ENCODE measurements at places on chromosomes 11 and 22.
A peak's percentile ranks its signal among the peaks of the same experiment; 100 is the strongest.

DNA sequence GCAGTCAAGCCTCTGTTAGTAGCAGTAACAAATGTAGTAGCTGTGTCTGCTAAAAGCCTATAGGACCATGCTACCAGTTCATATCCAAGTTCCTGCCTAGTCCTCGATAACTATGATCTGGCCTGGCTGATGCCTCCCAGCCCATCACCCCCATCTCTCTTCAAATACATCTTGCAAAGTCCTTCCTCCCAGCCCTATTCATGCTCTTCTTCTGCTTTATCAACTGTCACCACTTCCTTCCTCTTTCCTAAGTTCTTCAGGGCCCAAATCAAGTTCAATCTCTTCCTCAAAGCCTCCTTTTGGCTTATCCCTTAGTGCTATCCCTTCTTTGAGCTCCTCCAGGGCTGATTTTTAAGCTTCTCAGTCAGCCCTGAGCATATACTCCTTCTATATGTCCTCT lies 150.9 kb upstream of the THY1 start:
- DNase-seq = no peak

- DNase-seq = no peak
These were observed 6.4 kb upstream of the DPP3 start for GRCh38 chr11:66473608-66474515.

GRCh38 chr11:72807792-72808191 lies 6.4 kb upstream of the ATG16L2 start:
- no peak for DNase-seq

DNA sequence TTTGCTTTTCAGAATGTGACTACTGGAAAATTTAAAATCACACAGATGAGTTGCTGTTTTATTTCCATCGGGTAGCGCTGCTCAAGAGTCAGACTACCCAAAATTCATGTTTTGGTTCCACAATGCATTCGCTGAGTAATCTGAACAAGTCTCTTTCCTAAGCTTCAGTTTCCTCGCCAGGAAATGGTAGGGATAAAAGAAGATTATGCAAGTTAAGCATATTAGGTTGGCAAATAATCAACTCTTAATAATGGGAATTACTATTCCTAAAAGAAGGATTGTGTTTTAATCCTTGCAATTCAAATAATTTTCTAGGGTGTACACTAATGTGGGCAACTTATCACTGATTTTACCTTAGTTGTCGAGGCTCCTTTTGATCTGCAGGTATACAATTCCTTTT lies 326.5 kb downstream of the LARGE1 start:
- peak; percentile 3 for DNase-seq

GRCh38 chr11:112727341-112727841 lies 233.8 kb upstream of the NCAM1 start:
- DNase-seq = no peak

DNA sequence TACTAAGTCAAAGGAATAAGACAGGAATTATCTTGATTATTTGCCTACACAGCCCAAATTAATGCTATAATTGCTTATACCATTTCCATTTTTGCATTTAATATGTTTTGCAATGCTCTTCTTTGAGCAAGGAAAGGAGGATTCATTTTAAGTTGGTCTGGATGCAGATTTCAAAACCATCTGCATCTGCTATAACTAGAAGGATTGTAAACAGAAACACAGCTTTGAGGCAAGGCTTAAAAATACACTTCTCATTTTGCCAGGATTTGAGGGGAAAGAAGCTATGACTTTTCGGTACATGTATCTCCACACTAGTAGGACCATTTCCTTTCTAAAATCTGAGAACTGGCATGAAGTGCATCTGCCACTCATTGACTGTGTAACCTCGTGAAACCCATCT lies 95.9 kb upstream of the MTNR1B start:
- DNase-seq = no peak

DNA sequence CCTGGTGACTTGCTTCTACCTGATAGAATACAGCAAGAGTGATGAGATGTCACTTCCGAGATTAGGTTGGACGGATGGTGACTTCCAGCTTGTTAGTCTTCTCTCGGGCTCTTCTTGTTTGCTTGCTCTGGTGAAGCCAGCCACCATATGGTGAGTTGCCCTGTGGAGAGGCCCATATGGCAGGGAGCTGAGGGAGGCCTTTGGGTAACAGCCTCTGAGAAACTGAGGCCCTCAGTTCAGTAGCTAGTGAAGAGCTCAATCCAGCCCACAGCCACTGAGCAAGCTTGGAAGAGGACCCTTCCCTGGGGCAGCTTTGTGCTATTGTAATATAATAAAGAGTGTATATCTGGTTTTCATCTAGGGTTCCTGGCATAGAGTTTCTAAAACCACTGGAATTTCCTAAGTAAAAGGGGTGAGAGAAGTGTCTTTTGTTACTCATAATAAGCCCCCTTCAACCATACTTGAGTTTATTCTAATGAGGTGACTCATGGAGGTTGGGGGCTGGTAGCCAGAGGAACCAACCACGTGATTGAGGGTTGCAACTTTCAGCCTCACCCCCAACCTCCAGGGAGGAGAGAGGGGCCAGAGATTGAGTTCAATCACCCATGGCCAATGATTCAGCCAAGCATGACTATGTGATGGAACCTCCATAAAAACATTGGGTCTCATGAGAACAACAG lies 8.0 kb upstream of the TPCN2 start:
- peak; percentile 88 for DNase-seq

DNA sequence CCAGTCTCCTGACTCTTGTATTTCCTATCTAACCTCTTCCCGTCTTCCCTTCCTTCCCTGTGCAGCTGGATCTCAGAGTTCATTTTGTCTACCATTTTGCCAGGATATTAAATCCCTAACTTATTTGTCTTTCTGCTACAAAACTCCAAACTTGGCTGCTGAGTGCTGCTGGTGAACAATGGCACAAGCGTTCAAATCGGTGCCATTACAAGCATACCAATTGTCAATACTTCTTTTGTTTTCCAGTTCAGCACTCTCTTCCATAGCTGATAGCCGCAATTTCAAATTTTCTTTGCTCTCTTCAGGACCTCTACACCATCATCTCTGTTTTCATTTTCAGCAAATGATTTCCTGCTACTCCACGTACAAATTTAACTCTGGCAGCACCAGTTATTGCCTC lies 13.4 kb downstream of the IL18 start:
- DNase-seq = no peak

GRCh38 chr11:72012897-72013721 lies 14.4 kb downstream of the IL18BP start:
- peak; percentile 97 for DNase-seq

- DNase-seq = peak; percentile 82
These were observed 40.5 kb downstream of the GGTLC2 start for GRCh38 chr22:22684580-22685561.

DNA sequence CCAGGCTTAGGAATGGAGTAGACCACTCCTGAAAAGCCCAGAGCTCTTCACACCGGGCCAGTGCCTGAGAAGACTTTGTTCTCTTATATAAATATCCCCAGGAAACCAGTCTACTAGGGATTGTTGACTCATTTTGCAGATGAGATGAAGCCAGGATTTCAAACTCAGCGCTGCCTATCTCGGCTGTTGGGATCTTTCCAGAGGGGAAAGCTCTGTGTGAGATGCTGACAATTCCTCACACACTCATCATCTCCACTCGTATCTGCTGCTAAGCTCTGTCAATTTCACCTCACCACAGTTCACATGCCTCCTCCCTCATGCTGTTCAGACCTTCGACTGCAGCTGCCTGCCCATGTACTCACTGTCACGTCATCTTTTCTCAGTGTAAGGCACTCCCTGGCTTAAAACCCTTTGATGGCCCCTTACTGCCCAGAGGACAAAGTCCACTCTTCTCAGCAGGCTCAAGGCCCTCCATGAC lies 12.5 kb downstream of the USH1C start:
- DNase-seq = peak; percentile 50

- DNase-seq = peak; percentile 45
These were observed 36.2 kb downstream of the LIF start for GRCh38 chr22:30210235-30210909.

DNA sequence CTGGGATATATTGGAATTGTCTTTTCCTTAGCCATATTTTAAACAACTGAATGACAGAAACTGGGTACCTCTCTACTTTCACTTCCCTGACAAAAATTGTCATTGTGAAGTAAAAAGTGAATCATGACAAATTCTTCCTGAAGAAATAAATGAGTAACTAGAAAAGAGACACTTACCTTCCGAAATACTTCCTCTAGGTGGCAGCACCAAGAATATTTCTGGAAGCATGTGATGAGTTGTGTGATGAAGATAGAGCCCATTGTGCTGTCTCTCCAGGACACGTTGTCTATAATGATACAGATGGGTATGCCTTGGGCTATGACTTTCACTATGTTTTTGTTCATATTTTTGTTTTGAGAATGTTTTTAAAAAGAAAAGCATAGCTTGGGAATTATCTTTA lies 21.5 kb downstream of the CASP4 start:
- peak; percentile 61 for DNase-seq

DNA sequence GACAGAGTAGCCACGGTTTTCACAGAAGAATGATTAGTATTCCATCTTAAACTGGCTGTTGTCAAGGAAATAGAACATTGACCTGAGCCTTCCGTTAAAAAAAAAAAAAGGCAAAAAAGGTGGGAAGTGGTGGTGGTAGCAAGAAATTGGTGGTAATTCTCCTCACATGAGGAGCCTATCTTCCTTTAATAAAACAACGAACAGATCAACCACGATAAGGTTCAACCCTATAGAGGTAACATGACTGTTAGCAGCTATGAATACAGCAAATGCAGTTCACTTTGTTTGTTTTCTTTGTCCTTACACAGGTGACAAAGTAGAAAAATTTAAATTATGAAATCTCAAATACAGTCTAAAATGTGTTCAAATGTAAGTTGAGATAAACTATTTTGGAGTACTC lies 181.6 kb downstream of the TTC28 start:
- DNase-seq = no peak

DNA sequence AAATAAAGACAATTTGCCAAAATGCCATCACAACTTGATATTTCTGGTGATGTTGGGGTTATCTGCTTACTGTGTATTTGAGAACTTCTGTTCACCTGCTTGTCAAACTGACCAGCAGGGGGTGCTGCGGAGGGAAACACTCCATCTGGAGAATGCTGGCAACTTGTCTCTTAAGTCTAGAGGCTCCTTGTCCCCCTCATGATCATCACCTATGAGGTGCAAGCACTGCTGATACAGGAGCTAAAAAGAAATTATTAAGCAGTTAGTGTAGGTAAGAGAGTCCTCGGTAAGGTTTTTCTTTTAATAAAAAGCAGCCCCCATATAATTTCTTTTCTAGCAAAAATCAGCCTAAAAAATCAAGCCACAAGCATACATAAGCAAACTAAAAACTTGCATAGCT lies 32.7 kb upstream of the GLYATL1B start:
- peak; percentile 39 for DNase-seq

GRCh38 chr22:44719586-44720368 lies 17.8 kb downstream of the PRR5 start:
- DNase-seq = no peak

DNA sequence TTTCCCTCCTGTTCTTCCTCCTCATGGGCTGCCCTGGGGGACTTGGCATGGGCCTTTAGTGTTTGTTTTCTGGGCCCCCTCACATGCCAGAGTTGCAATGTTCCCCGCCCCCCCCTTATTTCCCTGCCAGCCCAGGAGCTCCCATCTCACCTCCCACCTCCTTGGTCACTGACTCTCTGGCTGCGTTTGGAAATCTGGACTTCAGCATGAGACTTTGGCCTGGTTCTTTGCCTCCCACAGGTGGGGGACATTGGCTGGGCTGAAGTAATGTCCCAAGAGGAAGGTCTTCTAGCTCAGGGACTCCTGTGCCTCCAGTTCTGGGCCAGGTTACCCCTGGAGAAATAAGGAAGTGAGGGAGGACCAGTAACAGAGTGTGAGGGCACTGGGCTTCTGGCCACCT lies 7.0 kb downstream of the MTFP1 start:
- DNase-seq = no peak

- no peak for DNase-seq
These were observed 13.0 kb downstream of the TPCN2 start for GRCh38 chr11:69061713-69062053.

- no peak for DNase-seq
These were observed 98.4 kb upstream of the OR9G4 start for GRCh38 chr11:56846631-56847576.

GRCh38 chr11:79381036-79381435 lies 59.8 kb downstream of the TENM4 start:
- DNase-seq = no peak

GRCh38 chr11:121063728-121064127 lies 37.3 kb upstream of the TECTA start:
- no peak for DNase-seq

DNA sequence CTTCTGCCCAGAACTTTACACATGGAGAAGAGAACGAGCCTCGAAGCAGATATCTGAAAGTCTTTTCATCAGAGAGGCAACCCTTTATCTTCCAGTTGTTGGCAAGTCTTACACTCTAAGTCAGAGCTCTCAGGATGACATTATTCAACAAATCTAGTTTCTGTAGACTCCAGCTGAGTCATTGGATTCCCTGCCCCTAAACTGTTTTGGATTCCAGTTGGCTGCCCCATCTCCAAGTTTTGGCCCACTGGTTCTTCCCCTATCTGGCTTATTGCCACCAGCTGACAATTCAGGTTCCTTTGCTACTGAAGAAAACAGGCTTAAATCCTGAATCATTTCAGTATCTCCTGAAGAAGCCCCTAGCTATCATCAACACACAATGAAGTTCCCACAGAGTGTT lies 14.2 kb downstream of the SAAL1 start:
- peak; percentile 61 for DNase-seq

DNA sequence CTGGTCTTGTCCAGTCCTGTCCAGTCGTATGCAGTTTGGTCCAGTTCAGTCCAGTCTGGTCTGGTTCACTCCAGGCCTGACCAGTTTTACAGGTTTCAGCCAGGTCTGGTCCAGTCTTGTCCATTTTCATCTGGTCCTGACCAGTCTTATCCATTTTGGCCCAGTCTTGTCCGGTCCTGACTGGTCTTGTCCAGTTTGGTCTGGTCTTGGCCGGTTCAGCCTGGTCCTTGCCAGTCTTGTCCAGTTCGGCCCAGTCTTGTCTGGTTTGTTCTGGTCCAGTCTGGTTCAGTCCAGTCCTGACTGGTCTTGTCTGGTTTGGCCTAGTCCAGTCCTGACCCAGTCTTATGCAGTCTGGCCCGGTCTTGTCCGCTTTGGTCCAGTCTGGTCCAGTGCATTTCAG lies 380.2 kb downstream of the OR4C45 start:
- no peak for DNase-seq

GRCh38 chr11:72039031-72039855 lies 40.5 kb downstream of the IL18BP start:
- DNase-seq = peak; percentile 65

DNA sequence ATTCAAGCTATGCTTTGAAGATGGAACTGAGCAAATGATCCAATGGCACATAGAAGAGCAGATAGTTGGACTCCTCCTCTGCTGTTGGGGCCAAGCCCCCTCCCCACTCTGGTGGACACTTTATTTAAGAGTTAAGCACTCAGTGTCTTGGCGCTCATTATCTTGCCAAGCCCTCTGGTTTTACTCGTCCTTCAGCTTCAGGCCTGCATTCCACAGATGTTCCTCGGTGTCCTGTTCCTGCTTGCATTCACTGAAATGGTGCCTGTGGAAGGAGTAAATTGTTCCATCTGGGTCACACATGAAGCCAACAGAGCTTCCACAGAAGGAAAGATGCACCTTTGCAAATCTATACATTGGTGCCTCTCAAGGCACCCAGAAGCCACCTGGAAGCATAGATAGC lies 26.1 kb downstream of the MAML2 start:
- DNase-seq = no peak

GRCh38 chr11:133070021-133070713 lies 462.1 kb downstream of the OPCML start:
- DNase-seq = no peak

Data from fibroblast of the aortic adventitia (primary cell).